LoVo (cell line): ENCODE measurements at places on chromosomes 2 and 18.

DNA sequence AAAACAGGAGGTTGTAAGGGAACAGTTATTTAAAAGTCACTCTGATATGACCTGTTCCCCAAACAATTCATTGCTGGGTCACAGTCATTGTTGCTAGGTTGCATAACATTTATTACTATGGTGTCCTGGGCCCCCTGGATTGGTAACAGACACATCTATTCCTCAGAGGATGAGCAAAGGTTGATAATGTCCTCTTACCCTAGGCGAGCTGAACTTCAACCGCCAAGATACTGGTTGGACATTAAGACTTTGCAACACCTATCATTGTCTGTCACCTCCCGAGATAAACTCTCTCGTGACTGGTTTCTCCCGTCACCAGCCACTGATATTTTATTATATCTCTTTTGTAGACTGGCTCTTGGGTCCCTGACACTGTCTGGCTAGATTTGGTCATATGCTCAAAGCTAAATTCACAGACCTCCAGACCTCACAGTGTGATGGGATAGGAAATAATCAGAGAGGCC is 361.3 kb downstream of the ZNF521 start:
- DNase-seq = no peak

DNA sequence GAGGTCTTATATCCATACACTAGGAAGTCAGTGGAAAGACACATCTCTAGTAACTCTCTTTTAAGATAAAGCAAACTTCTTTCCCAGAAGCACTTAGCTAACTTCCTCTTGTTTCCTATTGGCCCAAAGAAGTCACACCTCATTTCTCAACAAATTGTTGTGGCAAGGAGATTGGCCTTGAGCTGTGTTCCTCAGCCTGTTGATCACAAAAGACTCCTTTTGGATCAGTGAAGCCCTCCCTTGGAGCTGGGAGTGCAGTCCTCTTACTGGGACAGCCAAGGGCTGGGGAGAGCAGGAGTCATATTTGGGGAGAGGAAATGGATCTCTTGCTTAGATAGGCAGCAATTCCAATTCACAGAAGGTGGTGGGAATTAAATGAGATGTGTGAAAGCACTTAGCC is 51.2 kb upstream of the DAPL1 start:
- DNase-seq = no peak

GRCh38 chr2:120896901-120897300 is 161.2 kb downstream of the GLI2 start:
- no peak for DNase-seq

DNA sequence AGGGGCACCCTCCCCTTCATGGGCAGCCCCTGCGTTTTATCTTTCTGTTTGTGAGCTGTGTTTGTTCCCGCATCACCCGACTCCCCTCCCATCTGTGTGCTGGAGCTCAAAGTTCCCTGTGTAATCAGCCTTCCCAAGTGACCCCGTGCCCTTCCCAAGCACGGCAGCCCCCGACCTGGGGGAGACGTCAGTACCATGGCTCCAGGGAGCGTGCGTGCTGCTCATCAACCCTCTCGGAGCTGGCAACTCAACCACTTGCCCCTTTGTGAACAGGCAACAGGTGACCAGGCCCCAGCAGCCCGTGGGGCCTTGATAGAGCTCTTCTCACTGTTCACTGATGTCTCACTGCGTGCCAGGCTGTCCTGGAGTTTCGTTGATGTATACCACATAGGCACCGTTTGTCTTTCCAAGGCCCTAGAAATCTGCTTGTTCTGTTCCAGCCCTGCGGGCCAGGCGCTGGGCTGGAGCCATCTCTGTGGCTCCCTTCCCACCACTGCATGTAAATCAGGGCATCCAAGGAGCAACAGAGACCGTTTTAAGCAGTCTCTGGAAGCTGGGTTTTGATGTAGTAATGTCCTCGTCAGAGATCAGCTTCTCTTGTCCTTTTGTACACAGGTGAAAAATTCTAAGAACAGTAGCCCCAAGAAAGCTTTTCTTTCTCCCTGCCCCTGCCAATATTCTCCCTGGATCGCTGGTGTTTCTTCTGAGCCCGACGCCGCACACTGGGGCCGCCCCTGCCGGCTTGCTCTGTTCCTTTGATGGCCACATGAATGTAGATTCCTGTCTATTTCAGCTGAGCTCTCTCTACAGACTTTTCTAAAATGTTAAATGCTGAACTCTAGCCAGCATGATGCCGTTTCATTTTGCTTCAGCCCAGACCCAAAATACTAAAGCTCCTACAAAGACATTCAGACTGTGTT is 107.0 kb upstream of the PTPRM start:
- DNase-seq = no peak

- no peak for DNase-seq
Observed at GRCh38 chr2:143217512-143218115, 88.4 kb downstream of the ARHGAP15 start.

DNA sequence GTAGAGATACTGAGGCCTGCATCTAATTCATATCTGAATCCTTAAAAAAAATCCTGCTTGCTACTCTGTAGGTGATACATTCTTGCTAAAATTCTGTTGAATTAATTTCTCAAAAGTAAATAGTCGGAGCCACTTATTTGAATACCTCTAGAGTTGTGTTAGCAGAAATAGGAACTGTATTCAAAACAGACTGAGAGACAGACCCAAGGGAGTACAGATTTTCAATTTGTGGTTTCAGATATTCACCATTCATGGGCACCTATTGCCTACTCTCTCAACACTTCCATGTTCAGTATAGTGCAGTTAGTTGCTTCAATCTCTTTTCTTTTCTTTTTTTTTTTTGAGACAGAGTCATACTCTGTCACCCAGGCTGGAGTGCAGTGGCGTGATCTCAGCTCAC is 46.6 kb upstream of the CTLA4 start:
- DNase-seq = no peak

DNA sequence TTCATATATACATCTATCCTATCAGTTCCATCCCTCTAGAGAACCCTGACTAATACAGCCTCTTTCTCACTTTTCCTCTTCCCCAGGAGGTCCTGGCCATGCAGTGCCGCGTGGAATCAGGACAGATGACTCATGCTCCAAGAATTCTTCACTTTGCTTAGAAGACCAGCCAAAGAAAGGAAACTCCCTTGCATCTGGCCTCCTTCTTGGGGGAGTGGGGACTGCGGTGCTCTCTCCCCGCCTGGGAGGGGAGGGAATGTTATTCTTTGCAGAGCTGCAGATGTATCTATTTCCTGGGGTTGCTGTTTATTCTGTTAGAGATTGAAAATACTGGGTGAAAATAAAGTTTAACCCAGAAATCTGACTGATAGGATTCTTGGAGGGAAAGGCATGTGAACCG is 111.5 kb upstream of the SH3BP4 start:
- peak; percentile 84 for DNase-seq

DNA sequence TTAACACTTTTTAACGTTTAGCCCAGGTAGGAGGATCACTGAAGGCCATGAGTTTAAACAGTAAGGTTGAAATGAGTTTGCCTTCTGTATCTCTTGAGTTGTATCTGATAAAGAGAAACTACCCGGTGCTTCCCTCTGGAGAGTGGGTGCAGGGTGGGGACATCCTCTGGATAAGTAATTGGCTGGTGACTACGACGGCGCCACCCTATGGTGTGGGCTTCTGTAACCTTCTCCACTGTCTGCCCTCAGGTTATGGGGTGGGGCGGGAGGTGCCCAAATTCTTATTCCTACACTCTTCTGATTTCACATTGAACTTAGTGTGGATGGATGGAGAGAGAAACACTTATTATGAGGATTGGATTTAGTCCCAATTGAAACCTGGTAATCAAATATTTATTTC is 68.8 kb downstream of the LDLRAD4 start:
- no peak for DNase-seq

GRCh38 chr2:102037681-102038080 is 45.9 kb downstream of the IL1R2 start:
- DNase-seq = no peak

DNA sequence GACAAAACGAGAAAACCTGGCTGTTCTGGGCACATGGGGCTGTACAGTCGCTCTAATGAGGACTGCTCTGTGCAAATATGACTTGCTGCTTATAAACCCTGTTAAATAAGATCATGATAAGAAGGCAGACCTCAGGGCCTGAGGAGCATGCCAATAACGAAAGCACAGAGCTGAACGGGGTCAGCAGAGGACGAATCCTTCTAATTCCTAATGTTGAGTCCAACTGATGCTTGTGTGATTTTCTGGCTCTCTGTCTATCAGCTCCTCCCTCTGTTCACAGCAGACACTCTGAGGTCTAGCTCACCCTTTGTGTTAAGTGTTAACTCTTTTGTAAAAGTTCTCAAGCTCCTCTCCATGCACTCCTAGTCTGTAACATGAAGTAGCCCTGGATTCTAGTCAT is 167.2 kb upstream of the REV1 start:
- no peak for DNase-seq

DNA sequence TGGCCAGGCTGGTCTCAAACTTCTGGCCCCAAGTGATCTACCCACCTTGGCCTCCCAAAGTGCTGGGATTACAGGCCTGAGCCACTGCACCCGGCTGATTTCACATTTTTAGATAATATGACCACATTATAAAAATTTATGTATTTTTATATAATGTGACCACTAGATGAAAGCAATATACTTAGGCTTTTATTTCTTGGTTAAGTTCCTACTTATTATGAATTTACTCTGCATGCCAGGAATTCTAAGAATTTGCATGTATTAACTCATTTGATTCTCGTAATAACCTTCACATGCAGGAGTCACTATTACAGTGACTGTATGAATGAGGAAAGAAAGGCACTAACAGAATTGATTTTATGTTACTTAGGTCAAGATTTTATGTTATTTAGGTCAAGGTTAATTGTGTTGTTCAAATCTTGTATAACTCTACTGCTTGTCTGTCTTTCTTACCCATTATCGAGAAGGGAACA is 25.6 kb upstream of the CASP8 start:
- DNase-seq = no peak

DNA sequence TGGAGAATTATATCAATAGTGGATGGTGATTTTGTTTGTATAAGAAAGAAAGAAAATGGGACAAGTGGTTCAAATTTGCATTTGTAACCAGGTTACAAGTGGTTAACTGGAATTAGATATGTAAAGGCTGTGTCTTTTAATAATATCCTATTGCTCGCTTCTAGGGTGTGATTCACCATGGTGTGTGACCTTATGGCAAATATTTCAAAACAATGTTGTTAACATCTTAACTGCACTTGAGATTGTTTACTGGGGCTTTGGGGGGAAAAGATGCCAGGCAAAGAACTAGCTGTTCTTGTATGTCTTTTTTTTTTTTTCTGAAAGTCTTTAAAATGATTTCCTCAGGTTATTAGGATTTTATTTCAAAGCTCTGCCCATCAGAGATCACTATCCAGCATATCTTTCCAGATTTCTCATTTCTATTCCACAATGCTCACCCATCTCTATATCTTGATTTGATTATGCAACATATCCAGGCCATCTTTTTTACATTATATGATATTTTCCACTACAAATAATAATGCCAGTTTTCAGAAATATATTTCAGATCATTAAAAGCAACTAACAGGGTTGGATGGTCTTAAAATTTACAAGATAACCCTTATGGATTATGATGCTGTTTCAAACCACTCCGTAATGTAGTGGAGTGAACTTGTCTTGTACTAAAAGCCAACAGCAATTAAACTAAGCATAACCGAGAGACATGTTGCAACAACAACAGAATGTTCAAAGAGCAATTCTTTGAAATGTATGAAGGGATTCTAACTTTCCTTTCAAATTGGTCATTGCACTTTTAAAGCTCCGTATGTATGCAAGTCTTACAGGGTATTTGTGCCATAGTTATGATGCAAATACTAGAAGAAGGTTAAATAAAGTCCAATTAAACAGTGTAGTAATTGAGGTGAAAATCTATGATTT is 341.5 kb upstream of the ETAA1 start:
- DNase-seq = no peak

GRCh38 chr2:95728878-95729596 is 137.2 kb downstream of the TRIM43 start:
- DNase-seq = peak; percentile 54

DNA sequence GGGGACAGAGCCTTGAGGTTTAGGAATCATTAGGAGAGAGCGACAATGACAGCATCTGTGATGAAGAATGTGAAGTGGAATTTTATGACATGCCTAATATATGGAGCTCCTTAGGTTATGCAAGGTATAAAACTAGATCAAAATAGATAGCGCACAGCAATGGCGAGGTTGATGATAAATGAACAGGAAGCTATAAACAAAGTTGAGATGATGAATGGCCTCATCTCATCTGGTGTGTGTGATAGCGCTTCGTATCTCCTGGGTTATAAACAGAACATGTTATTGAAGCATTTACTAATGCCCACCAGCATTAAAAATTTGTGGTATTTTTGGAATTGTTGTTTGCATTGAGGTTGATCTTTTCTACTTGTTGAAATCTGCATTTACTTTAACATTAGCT is 231.5 kb downstream of the LTBP1 start:
- no peak for DNase-seq

- no peak for DNase-seq
Observed at GRCh38 chr2:10305715-10306114, 3.0 kb downstream of the HPCAL1 start.

- DNase-seq = no peak
Observed at GRCh38 chr2:227607941-227608340, 6.7 kb downstream of the SCYGR3 start.

GRCh38 chr2:206739271-206739670 is 21.1 kb upstream of the DYTN start:
- DNase-seq = no peak
